ENCODE measurements at places on chromosomes 5 and 9.

- DNase-seq = no peak
Observed at GRCh38 chr9:95409650-95410426, 92.3 kb upstream of the FANCC start.

DNA sequence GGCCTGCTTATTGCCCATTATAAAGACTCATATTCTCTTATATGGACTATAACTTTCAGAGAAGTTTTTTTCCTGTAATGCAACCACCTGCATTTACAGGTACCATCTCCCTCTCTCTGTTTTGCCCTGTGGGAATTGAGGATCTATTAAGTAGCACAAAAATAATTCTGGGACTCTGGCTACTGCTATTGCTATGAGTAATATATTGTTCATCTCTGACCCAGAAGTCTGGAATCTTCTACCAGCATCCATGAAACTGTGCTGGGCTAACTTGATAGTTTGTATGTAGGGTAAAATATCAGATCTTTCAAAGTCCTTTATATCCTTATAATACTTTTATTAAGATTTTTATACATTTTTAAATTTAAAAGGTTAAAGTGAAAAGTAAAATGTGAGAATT is 607.2 kb downstream of the EFNA5 start:
- DNase-seq = no peak

- no peak for DNase-seq
Observed at GRCh38 chr9:13485068-13485596, 205.6 kb upstream of the MPDZ start.

DNA sequence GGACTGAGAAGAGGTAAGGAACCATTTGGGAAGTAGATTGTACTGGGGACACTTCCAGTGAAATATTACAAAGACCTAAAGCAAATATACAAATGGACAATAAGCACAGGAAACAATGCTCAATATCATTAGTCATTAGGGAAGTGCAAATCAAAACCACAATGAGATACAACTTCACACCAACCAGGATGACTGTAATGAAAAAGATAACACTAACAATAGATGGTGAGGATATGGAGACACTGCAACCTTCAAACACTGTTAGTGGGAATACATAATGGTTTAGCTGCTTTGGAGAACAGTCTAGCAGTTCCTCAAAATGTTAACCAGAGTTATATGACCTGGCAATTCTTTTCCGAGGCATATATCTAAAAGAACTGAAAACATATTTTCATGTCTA is 149.7 kb downstream of the TRPM3 start:
- DNase-seq = no peak

DNA sequence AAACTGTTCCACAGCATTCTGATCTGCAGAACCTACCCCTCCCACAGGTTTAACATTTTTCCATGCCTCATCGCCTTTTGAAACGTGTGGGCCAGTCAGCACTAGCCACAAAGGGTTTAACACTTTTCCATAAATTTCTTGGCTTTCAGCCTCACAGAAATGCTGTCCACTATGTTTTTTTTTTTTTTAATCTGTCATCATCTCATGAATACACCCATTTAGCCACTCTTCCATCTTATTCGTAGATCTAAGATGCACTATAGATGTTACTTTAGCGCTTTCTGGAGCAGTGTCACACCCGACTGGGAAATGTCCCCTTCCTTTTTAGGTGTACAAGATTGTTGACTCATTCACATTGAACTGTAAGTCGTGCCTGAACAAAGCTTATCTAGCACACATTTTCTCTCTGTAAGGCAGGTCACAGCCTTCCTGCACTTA is 62.3 kb downstream of the GCNT1 start:
- no peak for DNase-seq

DNA sequence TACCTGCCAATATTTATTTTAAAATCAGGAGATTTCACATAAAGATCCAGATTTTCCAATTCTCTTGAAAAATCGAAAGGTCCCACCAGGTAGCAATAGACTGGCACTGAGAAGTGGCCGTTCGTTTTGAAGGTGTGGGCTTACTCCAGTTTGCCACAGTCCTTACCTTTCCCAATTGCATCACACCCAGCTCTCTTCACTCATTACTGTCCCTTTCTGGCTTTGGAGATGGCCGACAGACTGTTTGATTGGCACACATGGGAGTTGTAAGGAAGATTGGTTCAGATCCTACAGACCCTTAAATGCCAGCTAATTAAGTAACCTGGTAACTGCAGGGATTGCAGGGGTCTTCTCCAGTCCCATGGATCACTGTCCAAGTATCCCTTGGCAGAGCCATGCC is 68.7 kb upstream of the LARP1 start:
- no peak for DNase-seq

GRCh38 chr5:143472576-143472975 is 69.1 kb upstream of the NR3C1 start:
- no peak for DNase-seq
